ENCODE measurements at places on chromosomes 6 and 20.

GRCh38 chr20:34433391-34433790, 70.3 kb downstream of the ITCH start:
- no peak for DNase-seq

GRCh38 chr20:50014570-50015562, 32.1 kb downstream of the SNAI1 start:
- no peak for DNase-seq

DNA sequence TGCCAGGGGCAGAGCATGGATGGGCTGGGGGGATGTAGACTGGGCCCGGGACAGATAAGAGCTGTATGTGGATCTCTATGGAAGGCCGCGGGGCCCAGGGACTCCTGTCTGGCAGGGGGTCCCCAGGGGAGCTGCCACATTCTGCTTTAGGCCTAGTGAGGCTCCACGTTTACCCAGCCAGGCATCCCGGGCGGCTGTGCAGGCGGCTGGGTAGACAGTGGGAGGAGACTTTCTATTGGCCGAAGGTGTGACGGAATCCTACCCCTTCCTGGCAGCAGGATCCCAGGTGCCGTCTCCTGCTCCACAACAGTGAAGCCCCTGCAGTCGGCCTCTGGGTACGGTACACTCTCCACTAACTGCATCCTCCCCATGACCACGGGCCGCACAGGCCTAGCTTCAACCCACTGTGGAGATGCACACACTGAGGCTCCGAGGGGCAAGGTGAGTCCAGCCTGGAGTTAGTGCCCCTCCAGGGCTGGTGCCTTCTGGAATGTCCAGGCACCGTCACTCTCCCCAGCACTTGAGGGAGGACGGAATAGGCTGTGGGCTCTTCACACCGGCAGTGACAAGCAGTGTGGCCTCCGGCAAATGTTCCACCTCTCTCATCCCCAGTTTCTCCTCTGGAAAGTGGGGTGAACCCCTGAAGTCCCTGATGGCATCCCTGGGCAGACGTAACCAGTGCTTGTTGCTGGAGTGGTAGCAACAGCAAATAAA, 36.8 kb upstream of the ZBP1 start:
- DNase-seq = no peak

DNA sequence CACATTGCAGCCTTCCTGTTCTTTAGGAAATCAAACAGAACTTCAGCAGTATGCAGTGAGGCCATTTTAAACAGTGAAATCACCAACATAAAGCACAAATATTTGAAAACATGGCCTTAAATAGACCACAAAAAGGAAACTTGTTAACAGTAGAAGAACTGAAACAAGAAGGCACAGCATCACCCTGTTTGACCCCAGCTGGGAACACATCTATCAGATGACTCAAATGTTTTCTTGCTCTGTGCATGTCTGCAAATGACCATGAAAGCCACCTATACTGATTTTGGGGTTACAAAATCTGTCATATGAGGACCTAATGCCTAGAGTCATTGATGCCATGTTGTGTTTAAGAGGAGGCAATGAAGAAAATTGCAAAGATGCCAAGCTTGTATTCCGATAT, 123.8 kb upstream of the ADGRF1 start:
- DNase-seq = no peak

- no peak for DNase-seq
Observed at GRCh38 chr6:146498309-146498708, 45.3 kb upstream of the RAB32 start.
